ENCODE measurements at places on chromosomes 12 and 14.

DNA sequence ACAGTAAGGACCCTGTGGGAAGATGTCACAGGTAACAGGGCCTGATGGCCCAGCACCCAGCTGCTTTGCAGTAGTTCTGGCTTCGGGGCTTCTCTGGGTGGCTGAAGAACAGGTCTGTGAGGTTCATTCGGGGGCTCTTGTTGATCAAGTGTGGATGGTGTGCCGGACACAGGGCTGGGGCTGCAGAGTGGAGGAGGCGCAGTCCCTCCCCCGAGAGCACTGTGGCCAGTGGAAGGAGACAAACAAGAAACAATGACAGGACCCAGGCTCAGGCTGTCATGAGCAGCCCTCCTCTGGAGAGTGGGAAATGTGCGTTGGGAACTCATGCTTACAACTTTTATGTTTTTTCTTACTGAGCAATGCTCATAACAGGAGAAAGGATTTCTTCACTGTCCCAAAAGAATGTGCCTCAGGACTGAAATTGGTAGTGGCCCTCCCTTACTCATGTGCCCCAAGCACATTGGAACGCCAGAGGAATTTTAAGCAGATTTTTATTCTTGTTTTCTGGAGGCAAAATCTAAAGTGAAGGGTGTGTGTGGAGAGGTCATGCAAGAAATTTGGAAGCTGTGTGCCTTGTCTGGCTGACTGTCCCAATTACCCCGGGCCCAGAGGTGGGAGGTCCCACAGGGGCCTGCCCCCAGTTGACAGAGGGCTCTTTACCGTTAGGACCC is 233.8 kb downstream of the CACNA1C start:
- no peak for DNase-seq

GRCh38 chr12:113934060-113934814 is 31.9 kb downstream of the RBM19 start:
- no peak for DNase-seq

DNA sequence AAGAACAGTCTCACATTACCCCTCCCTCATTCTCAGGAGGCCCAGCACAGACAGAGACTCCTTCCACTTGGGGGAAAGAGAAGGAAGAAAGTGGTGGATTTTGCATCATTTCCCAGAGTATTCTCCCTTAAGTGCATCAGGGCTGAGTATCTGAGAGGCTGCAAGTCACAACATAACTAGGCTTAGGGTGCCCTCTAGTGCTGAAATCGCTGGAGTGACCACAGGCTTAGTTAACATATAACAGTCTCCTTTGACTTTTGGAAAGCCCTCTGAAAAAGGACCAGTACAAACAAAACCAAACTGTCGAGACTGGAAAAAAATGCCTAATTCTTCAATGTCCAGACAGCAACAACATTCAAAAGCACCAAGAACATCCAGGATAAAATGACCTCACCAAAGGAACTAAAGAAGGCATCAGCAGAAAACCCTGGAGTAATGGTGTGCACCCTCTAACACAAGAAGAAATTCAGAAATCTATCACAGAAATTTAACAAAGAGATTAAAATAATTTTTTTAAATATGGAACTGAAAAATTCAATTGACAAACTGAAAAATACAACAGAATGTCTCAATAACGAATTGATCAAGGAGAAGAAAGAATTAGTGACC is 412.3 kb downstream of the RPS29 start:
- DNase-seq = peak; percentile 65

DNA sequence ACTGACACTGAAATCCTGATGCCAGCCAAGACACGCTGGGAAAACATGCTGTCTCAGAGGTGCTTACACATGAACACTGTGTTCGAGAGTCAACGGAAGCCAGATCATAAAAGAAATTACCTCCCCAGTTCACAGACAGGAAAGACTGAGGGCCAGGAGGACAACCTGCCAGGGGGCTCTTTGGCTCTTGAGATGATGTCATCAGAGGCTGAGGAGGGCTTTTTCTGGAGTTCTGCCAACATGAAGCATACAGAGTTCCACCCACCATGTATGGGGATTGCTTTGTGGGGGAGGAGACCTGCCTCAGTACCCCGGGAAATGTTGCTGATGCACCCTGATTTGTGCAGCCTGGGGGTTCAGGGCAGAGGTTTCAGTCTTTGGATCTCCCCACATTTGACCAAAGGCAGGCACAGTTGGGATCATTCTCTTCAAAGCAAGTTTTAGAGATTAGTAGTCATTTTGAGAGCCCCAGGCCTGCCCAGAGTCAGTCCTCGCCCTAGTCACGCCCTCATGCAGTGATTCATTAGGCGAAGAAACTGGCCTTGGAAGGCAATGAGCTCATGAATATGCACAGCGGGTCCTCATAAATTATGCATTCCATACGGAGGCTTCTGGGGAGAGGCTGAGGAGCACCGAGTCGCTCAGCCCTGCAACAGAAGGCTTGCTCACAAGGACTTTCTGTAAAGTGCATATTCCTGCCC is 34.9 kb upstream of the EML1 start:
- peak; percentile 89 for DNase-seq

GRCh38 chr12:31627456-31628054 is 31.9 kb upstream of the ETFBKMT start:
- DNase-seq = no peak

All from NCI-H226 (cell line).